Germinal center (tissue), 1 donor: ENCODE measurements at places on chromosomes 1 and 21.

DNA sequence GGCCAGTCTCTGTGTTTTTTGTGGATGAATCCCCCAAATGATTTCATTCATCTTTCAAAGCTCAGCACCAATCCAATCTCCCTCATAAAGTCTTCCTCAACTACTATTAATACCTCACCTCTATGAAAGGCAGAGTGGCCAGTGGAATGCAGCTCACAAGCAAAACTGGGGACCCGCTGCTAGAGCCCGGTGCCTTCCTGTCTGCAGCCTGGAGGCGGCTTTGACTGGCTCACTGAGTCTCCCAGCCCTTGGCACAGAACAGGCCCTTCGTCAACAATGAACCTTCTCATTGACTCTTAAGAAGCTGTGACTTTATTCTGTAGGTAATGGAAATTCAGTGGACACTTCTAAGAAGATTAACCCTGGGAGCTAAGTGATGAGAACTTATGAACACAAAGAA, 86.8 kb upstream of the RAB4A start:
- no peak for DNase-seq

DNA sequence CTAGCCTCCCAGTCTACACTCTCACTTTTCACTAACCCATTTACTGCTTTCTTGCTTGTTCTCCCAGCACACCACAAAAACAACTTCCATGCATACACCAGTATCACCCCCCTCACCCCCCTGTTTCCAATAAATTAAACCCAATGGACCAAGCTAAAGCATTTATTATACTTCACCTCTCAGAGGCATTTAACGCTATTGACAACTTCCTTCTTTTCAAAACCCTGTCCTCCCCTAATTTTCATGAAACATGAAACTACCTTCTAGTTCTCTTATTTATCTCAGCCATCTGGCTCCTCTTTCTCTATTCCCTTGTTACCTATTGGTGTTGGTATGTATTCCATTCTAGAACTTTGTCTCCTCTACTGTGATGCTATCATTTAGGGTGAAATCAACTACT, 32.3 kb downstream of the PTPRC start:
- peak; percentile 48 for DNase-seq

DNA sequence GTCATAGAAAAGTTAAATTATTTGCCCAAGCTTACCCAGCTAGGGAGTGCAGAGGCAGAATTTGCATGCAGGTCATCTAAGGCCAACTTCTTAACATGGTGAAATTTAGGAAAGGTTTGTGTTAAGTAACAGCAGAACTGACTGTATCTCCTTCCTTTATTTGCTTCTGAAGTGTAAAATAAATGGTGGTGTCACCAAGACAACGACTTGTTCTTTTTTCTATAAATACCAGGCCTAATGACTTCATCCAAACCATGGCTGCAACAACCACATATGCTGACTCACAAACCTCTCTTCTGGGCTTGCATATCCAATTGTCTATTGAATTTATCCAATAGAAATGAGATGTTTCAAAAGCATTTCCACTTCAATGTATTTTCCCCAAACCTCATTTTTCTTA, 19.1 kb downstream of the COL24A1 start:
- DNase-seq, result no peak

DNA sequence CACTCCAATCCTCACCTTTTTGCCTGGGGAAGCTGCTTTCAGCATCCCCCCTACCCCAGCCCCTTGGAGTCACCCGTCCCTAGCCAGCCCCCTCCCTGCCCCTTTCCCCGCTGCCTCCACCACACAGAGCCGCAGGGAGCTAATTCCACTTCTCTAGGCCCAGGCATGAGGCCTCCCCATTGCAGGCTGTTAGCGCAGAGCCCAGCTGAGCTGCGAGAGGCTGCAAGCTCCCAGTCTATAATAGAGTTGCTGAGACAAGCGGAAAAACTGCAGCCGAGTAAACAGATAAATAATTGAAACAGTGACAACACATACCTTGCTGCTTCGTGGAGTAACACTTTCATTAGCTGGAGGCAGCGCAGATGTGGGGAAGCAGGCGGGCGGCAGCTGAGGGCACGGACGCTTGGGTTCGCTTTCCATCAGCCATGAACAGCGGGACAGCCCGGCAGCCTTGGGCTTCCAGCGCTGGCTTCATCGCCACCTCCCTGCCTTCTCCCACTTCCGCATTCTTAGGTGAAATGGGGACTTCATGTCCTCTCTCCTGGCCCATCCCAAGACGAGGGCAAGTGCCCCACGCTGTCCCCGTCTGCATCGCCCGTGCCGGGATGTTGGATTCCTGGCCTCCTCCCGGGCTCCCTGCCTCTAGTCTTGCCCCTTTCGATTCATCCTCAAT, 183.3 kb downstream of the IGSF21 start:
- DNase-seq, result no peak

DNA sequence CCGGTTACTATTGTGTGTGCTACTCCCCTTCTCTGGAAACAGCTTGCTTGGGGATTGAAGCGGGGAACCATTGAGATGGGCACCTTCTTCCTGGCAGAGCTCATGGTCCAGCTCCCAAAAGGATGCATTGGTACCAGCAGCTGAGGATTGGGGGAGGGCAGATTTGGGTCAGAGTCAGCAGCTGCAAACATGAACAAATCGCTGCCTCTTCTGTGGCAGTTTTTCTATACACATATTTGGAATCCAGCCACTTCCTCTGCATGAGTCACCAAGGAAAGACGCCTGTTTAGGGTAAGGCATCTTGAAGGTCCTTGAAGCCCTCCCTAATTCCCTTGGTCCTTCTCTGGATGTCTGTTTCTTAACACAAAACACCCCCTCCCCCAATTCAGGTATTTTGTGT, 104.7 kb downstream of the DAB1 start:
- DNase-seq, result no peak

DNA sequence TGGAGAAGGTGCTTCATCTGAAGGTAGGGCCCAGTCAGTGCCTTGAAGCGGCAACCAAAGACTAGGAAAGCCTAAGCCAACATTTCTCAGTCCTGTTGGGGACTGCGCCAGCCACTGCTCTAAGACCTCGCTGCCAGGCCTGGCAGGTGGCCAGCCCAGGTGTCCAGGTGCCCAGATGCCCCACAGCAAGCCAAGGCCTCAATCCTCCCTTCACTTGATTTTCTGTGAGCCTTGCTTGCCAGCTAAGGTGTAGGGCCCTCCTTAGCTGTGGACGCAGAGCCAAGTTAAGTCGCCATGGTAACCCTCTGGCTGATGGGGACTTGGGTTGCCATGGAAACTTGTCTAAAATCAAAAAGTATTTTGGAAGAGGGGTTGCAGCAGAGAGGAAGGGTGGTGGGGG, 135.0 kb downstream of the NAV1 start:
- DNase-seq, result no peak

DNA sequence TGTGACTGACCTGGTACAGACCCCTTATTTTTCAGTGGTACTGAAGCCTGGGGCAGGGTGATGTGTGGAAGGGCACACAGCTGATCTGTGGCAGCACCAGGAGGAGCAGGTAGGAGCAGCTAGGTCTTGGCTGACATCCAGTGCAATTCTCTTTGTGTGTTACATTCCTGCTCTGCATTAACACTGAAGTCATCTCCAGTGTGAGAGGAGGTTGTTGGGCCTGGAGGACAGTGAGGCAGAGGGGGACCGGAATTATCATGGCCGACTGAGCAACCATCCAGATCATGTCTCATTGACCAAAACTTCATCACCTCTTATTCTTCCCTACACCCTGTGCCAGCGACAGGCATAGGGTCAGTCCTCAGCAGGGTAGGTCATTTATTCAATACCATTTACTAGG, 1.5 kb downstream of the SLAMF8 start:
- DNase-seq, result no peak

- no peak for DNase-seq
Measured at GRCh38 chr1:61448914-61449313, 276.0 kb downstream of the TM2D1 start.

- no peak for DNase-seq
Measured at GRCh38 chr21:41664881-41665765, 101.7 kb downstream of the RIPK4 start.

- DNase-seq, result peak; percentile 65
Measured at GRCh38 chr21:28516991-28517592, 475.6 kb downstream of the LTN1 start.

GRCh38 chr21:36246080-36246631, 73.8 kb upstream of the MORC3 start:
- DNase-seq, result no peak

DNA sequence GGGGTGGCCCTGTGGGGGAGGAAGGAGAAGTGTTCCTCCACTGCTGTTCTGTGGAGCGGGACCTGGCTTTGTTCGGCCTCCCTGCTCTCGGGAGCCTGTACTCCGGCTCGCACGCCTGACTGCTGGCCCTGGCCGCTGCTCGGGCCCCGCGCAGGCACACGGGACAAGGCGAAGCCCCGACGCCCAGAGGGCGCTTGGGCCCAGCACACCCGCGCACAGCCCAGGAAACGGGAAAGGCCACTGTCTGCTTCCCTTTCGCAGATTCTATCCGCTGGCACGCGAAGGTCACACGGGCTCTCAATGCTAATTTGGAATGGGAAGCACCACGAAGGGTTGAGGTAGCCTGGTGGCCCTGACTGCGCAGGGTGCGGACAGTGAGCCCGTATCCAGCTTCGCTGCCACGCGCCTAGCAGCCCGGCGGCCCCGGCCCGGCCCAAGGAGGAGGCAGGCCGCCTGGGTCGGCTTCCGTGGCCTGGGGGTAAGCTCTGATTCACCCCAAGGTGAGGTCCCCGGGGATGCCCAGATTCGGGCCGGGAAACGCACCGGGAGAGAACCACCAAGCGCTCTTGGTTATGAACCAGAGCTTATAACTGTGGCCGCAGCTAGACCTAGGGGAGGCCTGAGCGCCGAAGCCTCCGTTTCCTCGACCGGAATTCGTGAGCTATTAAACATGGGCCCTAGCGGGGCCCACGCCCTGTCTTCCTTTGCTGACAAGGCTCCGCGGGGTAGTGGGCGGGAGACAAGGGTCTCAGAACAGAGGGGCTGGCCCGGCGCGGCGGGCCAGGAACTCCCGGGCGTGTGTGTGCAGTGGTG, 19.7 kb upstream of the TBX15 start:
- DNase-seq, result no peak

DNA sequence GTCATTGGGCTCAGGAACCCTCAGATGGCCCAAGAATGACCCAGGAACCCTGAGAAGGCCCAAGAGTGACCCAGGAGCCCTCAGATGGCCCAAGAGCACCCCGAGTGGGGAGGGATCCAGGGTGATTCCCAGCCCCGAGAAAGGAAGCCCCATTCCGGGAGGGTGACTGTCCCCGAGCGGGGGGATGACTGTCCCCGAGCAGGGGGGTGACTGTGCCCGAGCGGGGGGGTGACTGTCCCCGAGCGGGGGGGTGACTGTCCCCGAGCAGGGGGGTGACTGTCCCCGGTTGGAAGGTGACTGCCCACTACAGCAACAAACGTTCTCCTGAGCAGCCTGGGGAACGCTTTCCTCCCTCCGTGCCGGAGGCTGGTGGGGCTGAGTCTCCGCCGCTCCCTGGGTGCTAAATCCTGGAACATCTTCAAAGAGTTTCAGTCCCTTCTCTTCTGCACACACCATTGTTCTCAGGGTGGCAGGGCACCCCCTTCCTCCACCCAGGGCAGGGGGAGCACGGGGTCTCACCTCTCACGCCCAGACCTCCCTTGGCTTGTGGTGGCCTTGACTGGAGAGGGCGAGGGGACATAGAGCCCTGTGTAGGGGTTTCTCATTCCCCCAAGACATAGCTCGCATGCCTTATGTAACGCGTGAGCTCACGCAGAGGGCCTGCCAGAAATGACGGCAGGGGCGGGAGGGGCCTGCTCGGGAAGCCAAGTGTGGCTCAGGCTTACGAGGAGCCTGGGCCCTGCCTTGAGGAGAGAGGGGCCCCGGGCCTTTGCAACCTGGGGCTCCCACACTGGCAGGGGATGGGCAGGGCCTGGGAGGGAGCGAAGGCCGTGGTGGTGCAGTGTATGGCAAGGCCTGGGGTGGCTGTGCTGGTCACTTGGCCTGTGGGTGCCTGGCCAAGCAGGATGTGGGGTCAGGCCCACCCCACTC, 14.3 kb upstream of the SKI start:
- DNase-seq, result no peak

- DNase-seq, result no peak
Measured at GRCh38 chr1:203791498-203791897, 3.9 kb upstream of the ZBED6 start.

GRCh38 chr1:201053155-201053860, 29.8 kb upstream of the KIF21B start:
- DNase-seq, result no peak

- no peak for DNase-seq
Measured at GRCh38 chr1:91781901-91782622, 103.9 kb downstream of the TGFBR3 start.

GRCh38 chr1:154818911-154819310, 51.2 kb downstream of the KCNN3 start:
- DNase-seq, result no peak

DNA sequence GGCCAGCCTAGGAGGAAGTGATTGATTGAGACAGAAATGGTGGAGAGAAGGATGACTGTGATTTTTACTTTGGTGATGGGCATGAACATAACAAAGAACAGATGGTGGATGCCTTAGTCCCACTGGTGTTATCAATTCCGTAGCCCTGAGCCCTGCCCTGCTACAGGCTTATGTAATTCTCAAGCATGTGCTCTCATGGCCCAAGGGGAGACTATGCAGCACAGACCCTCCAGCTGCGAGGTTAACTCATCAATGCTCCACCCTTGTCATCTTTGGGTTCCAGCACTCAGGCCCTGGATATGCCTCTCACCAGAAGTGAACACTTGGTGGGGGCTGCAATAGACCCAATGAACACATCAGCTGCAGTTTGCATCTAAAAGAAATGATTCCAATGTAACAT, 62.7 kb upstream of the LRRC8D start:
- DNase-seq, result no peak

- DNase-seq, result peak; percentile 89
Measured at GRCh38 chr1:235954306-235955283, 87.9 kb upstream of the LYST start.

DNA sequence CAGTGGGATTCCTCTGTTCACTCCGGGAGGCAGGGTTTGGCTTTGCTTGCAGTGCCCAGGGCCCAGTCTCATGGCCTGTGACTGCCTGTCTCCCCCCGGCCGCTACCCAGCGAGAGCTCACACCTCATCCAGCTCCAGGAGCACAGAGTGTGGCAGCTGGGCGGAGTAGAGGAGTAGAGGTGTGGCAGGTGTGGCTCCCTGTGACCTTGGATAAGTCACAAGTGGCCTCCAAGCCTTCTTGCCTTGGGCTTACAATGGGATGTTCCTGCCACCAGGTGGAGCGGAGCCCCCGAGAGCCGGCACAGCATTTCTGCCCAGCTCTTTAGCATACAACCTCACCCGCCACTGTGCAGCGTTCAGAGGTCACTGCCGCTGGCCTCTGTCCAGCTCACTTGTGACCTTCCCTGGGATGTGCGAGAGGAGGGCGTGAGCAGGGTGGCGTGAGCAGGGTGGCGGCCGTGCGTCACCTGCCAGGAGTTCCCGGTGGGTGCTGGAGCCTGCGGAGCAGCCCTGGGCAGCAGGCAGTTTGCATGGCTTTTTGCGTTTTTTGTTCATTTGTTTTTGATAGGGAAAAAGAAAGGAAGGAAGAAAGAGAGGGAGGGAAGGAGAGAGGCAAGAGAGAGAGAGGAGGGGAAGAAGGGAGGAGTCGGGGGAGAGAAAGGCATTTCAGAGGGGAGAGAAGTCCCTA, 42.4 kb downstream of the CRYAA start:
- no peak for DNase-seq

- no peak for DNase-seq
Measured at GRCh38 chr1:228089519-228090380, 7.2 kb downstream of the ARF1 start.

GRCh38 chr21:9838738-9839642, 682.4 kb upstream of the TPTE start:
- no peak for DNase-seq

- no peak for DNase-seq
Measured at GRCh38 chr1:36093929-36094328, 5.2 kb downstream of the ADPRS start.

GRCh38 chr1:55380355-55380970, 165.3 kb upstream of the USP24 start:
- DNase-seq, result no peak
